H4 (cell line): ENCODE measurements at places on chromosomes 5 and 9.

DNA sequence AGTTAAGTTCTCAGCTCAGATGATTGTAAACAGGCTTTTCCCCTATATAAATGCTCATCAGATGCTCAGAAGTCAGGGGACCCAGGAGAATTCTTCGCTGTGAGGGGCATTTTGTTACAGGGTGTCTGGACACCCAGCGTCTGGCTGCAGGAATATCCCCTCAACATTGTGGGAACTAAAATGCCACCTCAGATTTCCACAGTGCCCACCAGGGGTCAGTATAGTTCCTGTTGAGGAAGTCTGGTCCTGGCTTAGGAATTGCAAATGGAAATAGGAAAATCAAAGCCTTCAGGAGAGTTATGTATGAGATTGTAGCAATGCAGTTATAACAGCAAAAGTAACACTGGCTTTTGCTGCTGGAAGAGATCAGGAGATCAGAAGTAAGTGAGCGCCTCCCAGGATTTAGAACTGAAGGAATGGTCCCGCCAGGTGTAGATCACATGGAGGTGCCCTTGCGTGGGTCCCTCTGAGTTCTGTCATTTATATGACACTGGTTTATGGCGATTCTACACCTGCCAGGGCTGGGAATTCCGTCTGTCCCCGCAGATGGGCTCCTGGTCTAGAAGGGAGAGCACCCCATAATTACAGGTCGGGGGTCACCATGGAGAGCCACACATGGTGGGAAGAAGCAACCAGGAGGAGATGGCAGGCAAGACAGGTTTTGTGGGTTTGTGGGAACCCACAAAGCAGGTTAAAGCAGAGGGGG is 47.1 kb upstream of the CTSL start:
- peak; percentile 65 for DNase-seq

GRCh38 chr9:131252120-131252519 is 24.2 kb downstream of the FAM78A start:
- no peak for DNase-seq

DNA sequence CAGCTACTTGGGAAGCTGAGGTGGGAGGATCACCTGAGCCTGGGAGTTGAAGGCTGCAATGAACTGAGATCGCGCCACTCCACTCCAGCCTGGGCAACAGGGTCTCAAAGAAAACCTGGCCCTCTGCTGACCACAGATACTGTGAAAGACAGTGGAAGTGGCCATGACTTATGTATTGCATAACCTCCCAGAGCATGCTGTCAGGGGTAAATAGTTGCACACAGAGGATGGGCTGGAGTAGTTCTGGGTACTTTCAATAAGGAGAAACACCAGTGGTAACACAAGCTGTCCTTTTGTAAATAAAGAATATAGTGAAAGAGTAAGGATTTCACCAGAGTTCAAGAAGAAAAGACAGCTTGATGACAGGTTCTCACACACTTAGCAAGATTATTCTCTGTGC is 1.8 kb downstream of the ACER2 start:
- DNase-seq: no peak

DNA sequence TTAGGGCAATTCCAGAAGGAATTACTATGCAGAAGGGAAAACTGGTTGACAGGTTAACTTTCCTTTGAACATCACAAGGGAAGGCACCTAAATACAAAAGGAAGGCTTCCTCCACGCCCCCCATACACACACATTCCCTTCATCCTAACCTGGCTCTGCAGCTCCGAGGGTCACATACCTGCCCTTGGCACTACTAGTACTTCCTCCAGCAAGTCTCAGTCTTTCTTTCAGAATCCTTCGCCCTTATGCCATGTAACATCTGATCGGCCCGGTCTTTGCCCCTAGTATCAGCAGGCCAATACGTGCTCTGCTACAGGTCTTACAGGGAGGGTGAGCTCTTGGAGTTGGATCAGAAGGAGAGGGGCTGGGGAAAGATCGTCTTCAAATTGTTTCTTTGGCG is 1.6 kb upstream of the MARCHF6 start:
- DNase-seq: no peak

- no peak for DNase-seq
These were observed 60.4 kb downstream of the DOCK2 start for GRCh38 chr5:169697511-169697890.

GRCh38 chr5:151671950-151672349 is 14.8 kb downstream of the SPARC start:
- no peak for DNase-seq

GRCh38 chr5:156838961-156839360 is 11.1 kb upstream of the PPP1R2B start:
- no peak for DNase-seq

DNA sequence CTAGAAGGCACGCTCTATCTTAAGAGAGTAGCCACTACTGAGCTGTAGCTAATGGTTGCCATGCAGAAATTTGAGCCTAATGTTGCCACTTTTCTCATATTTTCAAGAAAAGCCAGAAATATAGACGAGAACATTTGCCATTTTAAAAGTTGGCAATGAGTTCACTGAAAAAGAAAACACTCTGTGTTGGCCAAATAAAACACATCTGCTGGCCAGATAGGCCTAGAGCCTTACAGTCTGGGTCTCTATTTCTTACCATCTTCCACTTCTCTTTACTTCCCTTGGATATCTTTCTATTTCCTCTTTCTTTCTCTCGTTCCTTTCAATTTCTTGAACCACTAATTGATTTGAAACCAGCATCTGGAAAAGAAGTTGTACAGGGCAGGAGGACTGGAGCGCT is 36.6 kb upstream of the VCAN start:
- no peak for DNase-seq

- DNase-seq: no peak
These were observed 111.9 kb downstream of the MTRR start for GRCh38 chr5:7980881-7981280.

GRCh38 chr5:168104350-168104749 is 187.1 kb upstream of the WWC1 start:
- DNase-seq: no peak

GRCh38 chr5:5700549-5700948 is 278.1 kb downstream of the ICE1 start:
- peak; percentile 27 for DNase-seq

DNA sequence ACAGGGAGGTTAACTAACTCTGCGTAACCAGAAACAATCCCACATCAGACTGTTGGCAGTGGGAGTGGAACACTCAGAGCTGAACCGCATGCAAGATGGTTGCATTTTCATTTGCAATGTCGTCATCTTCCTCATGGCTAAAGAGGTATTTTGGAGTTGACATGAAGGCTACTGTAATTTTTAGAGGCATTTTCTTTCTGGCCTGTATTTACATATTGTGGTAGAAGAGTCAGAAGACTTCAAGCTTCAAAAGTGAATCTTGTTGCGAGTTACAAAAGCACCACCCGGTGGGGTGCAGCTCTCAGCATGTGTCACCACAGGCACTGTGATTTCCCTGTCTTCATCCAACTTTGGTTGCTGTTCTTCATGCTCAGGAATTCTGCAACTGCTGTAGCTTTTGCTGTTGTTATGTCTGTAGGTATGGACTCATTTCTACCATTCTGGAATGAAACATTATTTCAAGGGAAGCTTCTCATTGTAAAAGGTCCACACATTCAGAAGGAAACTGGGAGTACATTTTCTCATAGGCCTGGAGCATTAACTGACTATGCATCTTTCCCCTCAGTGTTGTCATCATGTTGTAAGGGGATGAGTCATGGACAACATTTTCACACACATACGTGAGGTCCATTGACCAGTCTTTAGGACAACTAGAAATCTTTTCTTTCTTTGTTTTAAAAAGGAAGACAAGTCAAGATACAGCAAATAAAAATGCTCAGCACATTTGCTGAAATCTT is 35.4 kb upstream of the GDNF start:
- DNase-seq: peak; percentile 68

GRCh38 chr5:135456238-135457099 is 4.3 kb upstream of the TIFAB start:
- DNase-seq: peak; percentile 67
